ENCODE measurements at places on chromosomes 2 and 18.

DNA sequence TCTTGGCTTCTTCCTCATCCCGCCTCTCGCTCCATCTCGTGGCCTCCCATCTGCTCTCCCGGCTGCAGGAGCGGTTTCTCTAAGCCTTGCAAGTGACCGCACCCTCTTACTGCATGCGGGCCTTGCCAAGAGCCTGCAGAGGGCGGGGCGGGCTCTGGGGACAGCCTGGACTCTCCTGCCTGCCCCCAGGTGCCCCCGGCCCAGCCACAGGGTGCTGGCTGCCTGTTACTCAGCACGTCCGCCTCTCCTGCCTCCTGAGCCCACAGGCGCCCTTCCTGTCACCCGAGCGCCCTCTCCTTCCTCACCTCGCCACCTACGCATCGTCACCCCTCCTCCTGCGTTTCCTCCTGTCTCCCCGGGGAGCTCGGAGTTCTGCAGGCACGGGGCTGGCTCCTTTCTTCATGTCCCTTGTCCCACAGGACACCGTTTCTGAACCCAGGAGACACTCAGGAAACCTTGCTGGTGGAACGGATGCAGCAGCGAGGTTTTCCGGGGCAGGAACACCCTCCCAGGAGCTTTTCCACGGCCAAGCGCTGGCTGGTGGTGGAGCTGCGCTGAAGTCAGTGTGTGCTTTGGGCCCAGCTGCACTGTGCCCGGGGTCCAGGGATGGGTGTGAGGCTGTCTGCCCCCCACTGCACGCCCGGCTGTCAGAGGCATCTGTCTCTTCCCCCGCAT, 28.5 kb downstream of the HPCAL1 start:
- no peak for DNase-seq

- DNase-seq: no peak
Measured at GRCh38 chr2:172919732-172920131, 155.9 kb upstream of the MAP3K20 start.

DNA sequence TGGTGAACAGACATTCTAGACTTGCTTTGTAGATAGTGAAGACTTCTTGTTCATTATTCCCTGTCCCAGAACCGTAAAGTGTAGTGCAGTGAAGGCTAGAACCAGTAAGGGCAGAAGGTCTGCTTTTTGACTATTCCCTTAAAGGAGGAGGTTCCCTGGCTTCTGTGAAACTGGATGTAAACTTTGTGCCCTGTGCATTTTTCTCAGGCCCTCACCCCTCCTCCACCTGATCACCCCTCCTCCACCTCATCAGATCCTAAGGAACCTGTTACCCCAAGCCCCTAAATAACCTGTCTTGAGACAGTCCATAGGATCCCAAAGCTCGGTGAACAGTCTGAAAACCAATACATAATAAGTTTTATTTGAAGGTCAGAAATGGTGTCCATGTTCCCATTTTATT, 33.7 kb downstream of the SFT2D3 start:
- no peak for DNase-seq

DNA sequence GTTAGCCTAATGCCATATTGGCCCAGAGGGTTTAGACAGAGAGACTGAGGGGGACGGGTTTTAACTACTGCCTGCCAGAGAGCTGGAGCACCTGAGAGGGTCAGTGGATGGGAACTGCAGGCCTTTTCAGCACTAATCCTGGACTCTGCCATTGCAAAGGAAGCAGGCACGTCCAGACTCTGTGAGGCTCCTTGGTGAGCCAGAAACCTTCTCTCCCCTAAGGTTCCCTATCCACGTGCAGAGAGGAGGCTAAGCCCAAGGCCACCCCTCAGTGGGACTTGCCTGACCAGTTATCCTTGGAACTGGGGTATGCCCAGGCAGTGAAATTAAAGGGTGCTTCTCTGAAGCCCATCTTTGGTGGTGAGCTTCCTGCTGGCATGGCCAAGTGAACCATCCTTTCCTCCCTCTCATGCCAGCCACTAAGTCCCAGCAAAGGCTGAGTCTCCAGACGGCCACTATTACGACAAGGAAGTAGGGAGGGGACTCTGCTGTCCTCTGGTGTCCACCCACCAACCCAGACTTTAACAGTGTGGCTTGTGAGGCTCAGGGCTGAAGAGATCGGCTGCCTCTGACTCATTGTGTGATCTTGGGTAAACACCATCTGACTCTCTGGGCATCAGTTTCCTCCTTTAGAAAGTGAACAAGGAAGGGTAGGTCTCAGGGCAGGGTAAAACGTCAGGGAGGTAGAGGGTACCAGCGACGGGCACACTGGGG, 3.9 kb upstream of the MLPH start:
- no peak for DNase-seq

DNA sequence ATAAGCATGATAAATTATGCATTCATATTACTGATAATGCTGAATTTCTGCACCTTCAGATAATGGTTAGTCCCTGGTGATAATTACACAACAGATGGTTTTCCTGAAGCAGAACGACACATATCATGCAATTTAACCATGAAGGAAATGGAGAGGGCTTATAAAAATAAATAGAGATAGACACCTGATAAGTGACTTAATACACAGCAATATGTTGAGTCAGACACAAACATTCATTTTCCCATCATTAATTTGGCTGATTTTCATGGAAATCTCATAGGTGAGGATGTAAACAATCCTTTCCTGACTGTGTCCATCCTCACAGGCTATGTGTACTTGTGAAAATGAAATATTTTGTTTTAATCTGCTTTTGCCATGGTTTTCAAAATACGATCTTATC, 36.9 kb upstream of the DSEL start:
- no peak for DNase-seq

DNA sequence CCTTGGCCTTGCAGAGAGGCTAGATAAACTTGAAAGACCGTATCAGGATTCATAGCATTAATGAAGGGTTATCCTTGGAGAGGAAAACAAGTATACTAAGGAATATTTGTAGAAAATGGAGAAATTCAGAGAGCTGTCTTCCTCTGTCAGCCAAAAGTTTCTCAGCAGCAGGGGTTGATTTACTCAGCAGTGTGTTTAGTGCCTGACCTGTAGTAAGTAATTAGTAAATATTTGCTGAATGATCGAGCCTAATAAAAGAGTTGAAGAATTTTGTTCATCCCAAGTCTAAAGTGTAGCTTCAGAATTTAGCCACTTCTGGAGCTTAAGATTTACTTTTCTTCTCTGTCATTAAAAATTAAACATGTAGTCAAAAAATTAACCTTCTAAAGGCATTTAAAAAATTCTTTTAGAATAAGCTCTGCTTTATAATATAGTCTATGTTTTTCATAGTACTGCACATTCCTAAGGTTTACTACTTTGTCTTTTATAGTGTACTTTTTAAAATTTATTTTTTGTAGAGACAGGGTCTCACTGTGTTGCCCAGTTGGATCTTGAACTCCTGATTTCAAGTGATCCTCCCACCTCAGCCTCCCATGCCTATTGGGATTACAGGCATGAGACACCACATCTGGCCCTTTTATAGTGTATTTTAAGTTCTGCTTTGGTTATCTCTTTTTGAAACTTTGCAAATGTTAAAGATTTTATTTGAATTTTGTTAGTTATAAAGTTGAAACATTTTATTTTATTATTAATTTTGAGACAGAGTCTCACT, 138.4 kb upstream of the MYO3B start:
- DNase-seq: no peak

DNA sequence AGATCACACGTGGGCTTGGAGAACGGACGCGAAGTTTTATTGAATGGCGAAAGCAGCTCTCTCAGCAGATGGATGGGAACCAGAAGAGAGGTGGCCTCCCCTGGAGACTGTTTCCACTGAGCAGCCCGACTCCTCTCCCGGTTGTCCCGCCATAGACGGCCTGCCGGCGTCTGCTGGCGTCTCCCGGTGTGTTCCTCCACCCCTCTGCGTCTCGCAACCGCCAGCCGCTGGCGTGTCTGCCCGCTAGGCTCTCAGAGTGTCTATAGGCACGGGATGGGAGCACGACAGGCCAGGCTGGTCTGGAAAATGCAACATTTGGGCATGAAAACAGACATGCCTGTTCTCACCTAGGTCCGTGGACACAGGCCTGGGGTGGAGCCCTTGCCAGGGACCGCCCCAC, 366.7 kb upstream of the SOX11 start:
- DNase-seq: no peak

- no peak for DNase-seq
Measured at GRCh38 chr2:230778350-230779063, 65.9 kb downstream of the CAB39 start.

DNA sequence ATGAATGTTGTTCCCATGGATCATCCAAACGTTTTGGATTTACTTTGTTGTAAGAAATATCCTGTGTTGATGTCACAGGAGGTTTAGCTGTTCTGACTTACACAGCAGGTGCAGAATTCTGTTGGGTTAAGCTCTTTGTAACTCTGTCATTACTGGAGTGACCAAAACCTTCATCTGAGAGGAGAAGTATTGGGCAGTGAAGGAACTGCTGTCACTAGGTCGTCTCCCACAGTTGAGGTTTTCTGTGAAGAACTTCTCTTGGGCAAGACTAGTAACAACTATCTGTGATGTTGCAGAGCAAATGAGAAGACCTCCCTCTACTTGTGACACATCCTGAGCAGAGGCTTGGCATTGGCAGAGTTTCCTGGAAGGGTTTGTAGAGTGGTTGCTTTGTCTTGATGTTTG, 2.9 kb downstream of the SPTBN1 start:
- DNase-seq: no peak

- DNase-seq: no peak
Measured at GRCh38 chr2:101430156-101430555, 42.9 kb upstream of the CREG2 start.

- no peak for DNase-seq
Measured at GRCh38 chr18:51196118-51196810, 1.2 kb downstream of the MEX3C start.

DNA sequence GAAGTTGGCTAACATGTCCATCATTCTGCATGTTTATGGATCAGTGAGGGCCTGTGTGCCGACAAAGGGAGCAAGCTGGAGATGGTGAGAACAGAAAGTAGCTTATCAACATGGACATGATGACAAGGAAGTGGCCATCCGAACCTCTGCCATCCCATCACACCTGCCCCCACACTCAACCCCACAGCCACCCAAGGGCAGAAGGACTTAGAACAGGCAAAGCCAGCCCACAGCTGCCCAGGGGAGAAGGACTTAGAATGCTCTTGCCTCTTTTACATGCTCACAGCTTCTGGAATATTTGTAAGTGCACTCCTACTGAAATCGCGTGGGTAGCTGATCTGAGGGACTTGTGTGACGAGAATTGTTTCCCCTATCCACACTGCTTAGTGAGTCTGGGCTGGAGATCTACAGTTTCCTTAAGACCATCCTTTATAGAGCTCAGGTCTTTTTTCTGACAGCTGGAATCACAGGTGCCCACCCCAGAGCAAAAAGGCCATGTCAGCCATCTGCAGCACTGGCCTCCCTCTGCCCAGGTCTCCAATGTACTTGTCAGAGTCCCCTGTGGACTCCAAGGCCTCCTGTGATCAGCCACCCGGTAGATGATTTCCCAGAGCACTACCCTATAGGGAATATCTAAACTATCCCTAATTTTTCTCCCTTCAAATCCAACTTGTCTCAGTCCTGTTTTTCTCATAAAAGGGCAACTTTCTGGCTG, 154.1 kb downstream of the SMAD7 start:
- DNase-seq: no peak

GRCh38 chr18:73408469-73408868, 540.7 kb upstream of the NETO1 start:
- DNase-seq: no peak

GRCh38 chr2:138877421-138877820, 97.2 kb upstream of the NXPH2 start:
- no peak for DNase-seq

- DNase-seq: no peak
Measured at GRCh38 chr2:126966601-126967000, 67.9 kb downstream of the TEX51 start.

- no peak for DNase-seq
Measured at GRCh38 chr2:37649518-37649917, 21.9 kb downstream of the CDC42EP3 start.

Measured in iPS DF 6.9 (cell line).